Thyroid gland (tissue), 4 donors: ENCODE measurements at places on chromosomes 4 and X.

GRCh38 chr4:95963456-95963855 is 123.6 kb downstream of the PDHA2 start:
- DNase-seq: no peak

GRCh38 chr4:184346682-184347081 is 127.7 kb downstream of the IRF2 start:
- no peak for DNase-seq

DNA sequence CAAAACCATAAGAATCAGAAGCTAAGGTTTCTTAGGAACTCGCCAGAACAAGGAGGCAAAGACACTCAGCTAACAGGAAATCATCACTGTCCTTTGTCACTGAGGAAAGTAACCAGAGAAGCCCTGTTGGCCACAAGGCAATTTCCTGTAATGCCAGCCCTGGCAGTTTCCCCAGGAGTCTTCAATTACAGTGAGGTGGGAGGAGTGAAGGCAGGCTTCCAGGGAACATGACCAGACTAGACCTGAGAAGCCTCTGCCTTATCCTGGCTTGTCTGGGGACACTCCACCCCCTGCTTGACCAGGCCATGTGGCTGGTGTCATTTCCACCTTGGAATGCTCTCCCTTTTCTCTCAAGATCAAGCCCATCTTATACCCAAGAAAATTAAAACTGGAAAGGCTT is 125.3 kb downstream of the COL4A6 start:
- DNase-seq: peak; percentile 71

DNA sequence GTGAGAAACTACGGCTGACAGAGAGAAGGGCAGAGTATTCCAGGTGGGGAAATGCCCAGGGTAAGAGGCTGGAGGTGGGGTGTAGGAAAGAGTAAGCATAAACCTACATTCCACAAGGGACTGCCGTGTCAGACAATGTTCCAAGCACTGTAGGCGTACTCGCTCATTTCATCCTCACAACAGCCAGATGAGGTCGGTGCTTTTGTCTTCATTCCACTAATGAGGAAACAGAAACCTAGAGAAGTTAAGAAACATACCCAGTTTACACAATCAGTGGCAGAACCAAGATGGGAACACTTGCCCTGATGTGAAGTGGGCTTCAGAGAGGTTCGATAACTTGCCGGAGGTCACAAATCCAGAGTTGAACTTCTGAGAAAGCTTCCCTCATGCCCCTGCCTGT is 4.6 kb downstream of the SASH3 start:
- DNase-seq: no peak

DNA sequence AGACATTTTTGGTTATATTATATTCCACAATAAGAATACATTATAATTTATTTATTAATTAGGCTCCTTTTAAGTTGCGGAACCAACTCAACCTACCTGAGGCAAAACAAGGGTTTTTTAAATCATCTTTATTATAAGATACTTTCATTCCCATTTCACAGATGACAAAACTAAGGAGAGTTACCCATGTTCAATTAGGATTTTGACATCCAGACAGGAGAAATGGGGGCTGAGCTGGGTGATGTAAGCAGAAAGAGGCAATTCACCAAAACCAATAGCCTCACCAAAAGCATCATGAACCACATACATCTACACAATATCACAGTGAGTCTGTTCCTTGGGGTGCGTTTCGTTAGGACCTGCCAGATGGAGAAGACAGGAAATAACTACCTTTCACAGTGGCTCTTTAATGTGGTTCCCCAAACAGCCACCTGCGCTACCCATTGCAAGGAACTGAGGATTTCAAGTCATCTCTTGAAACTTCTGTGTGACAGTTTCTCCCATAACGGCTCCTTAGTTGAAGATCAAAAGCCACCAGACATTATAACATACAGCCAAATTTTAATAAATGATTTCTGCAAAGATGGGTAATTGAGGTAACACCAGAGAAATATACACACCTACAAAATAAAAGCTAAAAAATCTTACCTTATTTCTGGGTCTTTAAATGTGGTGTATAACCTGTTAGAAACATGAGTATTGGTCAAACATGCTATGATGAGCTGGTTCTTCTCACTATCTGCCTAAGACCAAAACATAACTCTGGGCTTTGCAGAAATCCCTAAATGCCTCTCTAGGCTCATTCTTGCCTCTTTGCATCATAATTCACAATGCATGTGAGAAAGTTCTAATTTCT is 190.6 kb upstream of the LEF1 start:
- no peak for DNase-seq

GRCh38 chr4:157096439-157096838 is 20.5 kb downstream of the GLRB start:
- no peak for DNase-seq

- no peak for DNase-seq
These were observed 116.3 kb downstream of the UNC5C start for GRCh38 chr4:95432466-95432865.

DNA sequence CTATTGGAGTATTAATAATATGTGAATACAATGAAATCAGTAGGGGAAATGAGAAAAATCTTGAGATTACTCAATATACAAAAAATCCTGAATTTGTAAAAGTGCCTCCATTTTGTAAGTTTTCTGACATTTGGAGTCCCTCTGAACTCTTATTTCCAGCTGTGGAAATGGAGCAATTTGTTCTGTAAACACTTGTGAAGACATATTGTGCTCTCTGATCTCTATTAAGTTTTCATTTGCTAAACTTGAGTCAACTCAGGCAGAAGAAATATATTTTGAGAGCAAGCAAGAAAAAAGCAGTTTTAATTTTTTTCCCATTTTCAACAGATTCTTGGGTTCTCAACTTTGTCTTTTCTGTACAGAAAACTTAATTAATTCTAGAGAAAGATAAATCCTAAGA is 51.4 kb upstream of the PCDH18 start:
- no peak for DNase-seq

- no peak for DNase-seq
These were observed 139.0 kb downstream of the ATP10D start for GRCh38 chr4:47624031-47624441.

GRCh38 chr4:58515226-58515625 is 1405.0 kb upstream of the IGFBP7 start:
- no peak for DNase-seq

- DNase-seq: no peak
These were observed 26.3 kb downstream of the KLHL8 start for GRCh38 chr4:87193958-87194675.

DNA sequence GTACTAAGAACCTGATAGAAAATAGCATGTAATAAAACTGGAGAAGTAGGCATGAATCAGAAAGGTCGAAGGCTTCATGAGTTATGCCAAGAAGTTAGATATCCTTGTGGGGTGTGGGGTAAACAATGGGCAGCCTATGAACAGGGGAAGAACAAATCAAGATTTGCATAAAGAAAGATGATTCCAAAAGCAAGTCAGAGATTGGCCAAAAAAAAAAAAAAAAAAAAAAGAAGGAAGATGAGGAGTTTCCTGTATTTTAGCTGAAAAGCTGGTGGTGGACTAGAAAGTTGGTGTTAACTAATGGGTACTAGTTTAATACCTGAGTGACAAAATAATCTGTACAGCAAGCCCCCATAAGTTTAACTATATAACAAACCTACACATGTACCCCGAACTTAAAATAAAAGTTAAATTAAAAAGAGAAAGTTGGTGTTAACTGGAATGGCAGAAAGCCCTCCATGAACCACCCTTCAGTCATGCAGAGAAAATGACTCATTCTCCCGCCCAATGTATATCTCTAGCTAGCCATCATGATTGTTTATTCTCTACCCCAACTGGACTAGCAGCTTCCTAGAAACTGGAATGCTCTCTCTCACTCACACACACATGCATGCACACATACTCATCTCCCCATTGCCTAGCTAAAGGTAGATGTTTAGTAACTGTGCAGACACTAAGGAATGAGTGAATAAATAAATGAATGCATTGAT is 41.7 kb downstream of the ATP11C start:
- DNase-seq: no peak

DNA sequence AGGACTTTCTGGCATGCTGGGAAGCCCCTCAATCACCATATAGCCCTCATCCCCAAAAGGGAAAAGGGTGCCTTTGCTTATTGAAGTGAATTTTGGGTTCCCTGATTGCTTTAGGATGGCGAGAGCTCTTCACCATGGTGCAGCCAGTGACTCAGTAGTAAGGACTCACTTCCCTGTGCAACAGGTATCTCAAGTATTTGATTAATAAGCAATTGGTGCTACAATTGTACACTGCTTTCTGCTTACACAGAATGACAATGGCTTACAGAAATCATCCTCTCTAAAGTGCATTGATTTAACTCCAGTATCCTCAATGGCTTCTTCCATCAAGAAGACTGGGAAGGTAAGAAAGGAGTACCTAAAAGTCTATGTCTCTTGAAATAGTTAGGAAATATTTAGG is 143.7 kb upstream of the SMIM10 start:
- no peak for DNase-seq

- no peak for DNase-seq
These were observed 14.5 kb downstream of the DOCK11 start for GRCh38 chrX:118510111-118510510.

- no peak for DNase-seq
These were observed 225.4 kb downstream of the PTTG2 start for GRCh38 chr4:38185406-38186144.

GRCh38 chrX:69100478-69100877 is 64.8 kb downstream of the PJA1 start:
- no peak for DNase-seq

DNA sequence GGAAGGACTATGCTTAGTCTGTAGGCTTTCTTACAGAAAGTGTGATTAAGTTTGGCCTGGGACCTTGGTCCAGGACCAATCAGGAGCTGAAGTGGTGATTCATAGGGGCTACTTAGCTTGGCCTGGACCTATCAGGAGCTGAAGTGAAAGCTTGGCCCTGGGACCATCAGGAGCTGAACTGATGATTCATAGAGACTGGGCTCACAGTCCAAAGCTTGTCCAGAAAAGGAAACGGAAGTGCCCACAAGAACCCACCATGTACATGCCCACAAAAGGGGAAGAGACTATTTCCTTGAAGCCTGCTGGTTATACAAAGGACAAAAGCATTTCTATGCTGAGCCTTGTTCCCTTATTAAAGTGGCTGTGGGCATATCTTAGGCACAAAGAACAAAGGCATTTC is 12.6 kb downstream of the TENT5D start:
- no peak for DNase-seq

- no peak for DNase-seq
These were observed 147.5 kb upstream of the CASK start for GRCh38 chrX:42070866-42071265.

- DNase-seq: no peak
These were observed 645.9 kb upstream of the INTU start for GRCh38 chr4:126986828-126987227.

GRCh38 chrX:48983081-48983480 is 11.4 kb upstream of the KCND1 start:
- no peak for DNase-seq

- DNase-seq: no peak
These were observed 21.0 kb upstream of the UBA6 start for GRCh38 chr4:67721770-67722597.

- no peak for DNase-seq
These were observed 137.6 kb upstream of the SPIN4 start for GRCh38 chrX:63488546-63489373.

DNA sequence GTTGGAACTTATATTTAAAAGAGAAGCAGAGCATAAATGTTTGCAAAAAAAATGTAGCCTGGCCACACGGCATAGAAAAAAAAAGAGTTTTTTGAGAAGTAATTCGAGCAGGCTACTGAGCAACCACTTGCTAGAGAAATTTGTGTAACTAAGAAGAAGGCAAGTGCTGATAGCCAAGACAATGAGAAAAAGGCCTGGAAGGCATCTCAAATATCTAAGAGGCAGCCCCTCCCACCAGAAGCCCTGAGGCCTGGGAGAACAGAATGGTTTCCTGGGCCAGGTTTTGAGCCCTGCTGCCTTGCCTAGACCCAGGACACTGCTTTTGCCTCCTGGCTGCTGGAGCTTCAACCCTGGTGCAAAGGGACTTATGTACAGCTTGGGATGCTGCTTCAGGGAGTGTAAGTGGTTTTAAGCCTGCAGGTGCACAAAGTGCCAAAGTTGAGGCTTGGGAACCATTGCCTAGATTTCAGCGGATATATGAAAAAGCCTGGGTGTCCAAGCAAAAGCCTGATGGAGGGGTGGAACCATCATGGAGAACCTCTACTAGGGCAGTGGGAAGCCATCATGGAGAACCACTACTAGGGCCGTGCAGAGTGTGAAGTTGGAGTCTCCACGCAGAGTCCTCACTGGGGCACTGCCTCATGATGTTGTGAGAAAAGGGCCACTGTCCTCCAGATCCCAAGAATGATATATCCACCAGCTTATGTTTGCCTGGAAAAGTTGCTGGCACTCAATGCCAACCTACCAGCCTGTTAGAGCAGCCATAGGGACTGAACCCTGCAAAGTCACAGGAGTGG is 9.7 kb downstream of the TECRL start:
- no peak for DNase-seq

DNA sequence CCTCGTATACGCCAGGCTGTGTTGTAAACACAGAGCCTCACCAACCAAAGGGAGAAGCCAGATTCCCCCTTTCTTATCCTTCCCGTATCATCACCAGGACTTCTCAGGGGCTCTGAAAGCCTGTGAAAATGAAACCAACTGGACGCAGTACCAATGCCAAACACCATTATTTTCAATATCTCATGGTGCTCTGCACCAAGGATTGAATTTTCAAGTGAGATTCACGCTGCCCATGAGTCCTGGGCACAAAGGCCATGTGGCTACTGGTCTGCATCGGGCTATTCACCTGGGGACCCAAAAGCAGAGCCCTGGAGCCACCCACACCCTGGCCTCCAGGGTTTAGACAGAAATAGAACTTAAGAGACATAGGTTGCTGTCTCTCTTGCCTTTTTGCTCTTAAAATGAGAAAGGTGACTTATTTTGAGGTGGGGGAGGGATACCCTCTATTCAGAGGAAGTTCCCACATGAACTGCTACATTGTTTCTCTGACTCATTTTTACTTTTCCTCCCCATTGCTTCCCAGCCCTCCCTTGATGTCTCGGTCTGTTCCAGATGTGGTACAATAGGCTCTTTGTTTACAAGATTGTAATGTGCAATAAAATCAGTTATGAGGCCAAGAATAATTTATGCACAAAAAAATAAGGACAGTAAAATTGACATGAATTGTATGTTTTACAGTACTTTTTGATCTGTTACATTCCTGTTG is 55.4 kb downstream of the MAML3 start:
- no peak for DNase-seq

DNA sequence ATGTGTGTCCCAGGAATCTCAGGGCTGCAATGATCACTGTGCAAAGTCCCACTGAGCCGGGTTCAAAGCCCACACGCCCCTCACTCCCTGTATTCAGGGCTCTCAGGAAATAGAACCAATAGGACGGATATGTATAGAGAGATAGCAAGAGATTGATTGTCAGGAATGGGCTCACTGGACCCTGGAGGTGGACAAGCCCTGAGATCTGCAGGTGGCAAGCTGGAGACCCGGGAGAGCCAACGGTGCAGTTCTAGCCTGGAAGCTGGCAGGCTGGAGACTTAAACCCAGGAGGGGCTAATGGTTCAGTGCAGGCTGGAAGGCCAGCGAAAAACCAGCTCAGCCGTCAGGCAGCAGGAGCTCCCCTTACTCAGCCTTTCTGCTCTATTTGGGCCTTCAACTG is 52.8 kb upstream of the ADRA2C start:
- no peak for DNase-seq
